Hindlimb muscle (tissue), 1 donor: ENCODE measurements at places on chromosomes 7 and 10. TPM values are rescaled to one million over a fixed set of nuclear protein-coding genes. Genes with fewer than 3 reads are reported as not detected.

GRCh38 chr10:66519616-66520015 lies 406.2 kb upstream of the LRRTM3 start:
- no peak for DNase-seq

DNA sequence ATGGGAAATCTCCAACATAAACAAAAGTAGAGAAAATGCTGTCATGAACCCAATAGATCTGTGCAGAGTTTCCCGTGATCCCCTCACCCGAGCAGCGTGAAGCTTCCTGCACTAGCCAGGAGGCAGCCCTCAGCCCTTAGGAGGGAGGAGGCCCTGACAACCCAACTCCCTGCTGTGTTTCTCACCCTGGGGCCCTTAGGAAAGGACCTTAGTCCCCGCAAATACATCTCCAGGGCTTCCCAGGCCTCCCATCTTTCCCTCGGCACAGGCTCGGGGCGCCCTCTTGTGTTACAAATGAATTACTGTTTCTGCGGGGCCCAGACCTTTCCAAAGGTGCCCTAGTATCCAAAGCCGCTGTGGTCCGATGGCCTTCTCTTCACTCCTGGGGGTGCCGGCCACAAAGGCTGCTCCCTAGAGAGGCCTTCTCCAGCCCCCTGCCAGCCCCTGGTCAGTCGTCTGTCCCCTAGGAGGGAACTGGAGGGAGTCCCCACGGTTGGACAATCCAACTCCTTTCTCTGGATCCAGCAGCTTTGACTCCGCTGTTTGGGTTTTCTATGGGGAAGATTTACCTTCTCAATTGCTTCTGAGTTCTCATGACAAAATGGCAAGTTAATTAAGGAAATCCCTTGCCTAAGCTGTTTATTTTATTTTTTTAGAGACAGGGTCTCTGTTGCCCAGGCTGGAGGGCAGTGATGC lies 49.9 kb upstream of the SH2B2 start:
- peak; percentile 43 for DNase-seq

DNA sequence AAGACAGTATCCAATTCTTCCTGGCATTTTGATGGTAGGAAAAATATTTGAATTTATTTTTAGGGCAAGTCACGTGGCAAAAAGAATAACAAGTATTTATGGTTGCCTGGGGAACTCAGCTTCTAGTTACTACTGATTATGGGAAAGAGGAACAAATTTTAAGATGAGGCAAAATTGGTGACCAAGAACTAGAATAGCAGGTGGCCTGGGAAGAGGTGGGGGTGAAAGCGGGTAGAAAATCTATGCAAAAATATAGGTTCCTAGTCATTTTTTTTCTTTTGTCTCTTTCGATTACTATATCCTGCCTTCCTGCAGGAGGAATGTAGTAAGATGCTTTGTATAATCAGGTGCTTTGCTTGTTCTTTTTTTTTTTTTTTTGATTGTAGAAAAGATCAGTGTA lies 27.8 kb downstream of the ENTPD1 start:
- DNase-seq, result no peak

- DNase-seq, result no peak
These were observed 66.9 kb downstream of the TNRC18 start for GRCh38 chr7:5356751-5357119.

GRCh38 chr7:134018306-134018705 lies 108.8 kb upstream of the LRGUK start:
- DNase-seq, result no peak

- no peak for DNase-seq
These were observed 3.3 kb downstream of the RADIL start for GRCh38 chr7:4880218-4880617.

GRCh38 chr7:133230591-133231194 lies 22.2 kb upstream of the EXOC4 start:
- no peak for DNase-seq

DNA sequence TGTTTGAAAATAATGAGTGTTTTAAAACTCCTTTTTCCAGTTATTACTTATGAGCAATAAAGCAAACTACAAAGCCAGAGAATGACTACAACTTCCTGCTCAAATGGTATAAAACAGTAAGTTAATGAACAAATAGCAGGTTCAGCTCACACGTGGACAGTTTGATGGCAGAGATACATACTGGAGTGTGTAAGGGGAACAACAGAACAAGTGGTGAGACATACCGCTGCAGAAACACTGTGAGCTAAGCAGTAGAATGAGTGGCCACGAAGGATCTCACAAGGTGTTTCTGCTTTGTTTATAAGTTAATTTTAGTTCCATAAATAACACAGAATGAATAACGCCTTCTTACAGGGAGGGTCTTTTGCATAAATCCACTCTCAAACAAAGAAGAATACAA lies 3.0 kb upstream of the MKX start:
- DNase-seq, result no peak

DNA sequence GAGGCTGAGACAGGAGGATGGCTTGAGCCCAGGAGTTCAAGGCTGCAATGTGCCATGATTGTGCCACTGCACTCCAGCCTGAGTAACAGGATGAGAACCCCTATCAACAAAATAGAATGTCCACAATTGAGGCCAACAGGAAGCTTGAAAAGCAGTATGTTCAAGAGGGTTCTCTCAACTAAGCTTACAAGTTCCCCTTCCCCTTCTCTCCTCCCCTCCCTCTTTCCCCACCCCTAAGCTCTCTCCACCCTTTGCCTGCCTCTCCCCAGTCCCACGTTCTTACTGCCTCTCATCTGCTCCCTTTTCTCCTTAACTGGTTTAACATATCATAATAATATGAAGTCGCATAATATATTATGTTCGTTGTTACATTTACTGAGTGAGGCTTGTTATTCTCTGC lies 35.4 kb downstream of the KIAA1549 start:
- DNase-seq, result no peak

DNA sequence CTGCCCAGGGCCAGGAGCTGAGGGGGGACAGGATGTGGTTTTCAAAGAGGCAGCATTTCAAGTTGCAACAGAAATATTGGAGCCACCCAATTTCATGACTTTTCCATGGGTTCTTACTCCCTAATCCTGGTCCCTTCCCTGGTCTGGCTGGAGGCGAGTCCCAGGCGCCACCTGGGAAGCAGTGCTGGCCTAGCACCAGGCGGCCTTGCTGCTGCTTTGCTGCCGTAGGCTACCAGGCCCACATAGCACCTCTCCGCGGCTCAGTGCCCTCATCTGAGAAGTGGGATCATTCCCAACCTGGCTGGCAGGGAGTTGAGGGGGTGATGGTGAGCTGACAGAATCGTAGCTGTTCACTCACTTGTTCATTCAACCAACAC lies 33.7 kb downstream of the ZMIZ1 start:
- no peak for DNase-seq

The HIPK2 gene
- polyA plus RNA-seq, result 10.4 TPM
